ENCODE measurements at places on chromosomes 2 and 18.
A peak's percentile ranks its signal among the peaks of the same experiment; 100 is the strongest.

DNA sequence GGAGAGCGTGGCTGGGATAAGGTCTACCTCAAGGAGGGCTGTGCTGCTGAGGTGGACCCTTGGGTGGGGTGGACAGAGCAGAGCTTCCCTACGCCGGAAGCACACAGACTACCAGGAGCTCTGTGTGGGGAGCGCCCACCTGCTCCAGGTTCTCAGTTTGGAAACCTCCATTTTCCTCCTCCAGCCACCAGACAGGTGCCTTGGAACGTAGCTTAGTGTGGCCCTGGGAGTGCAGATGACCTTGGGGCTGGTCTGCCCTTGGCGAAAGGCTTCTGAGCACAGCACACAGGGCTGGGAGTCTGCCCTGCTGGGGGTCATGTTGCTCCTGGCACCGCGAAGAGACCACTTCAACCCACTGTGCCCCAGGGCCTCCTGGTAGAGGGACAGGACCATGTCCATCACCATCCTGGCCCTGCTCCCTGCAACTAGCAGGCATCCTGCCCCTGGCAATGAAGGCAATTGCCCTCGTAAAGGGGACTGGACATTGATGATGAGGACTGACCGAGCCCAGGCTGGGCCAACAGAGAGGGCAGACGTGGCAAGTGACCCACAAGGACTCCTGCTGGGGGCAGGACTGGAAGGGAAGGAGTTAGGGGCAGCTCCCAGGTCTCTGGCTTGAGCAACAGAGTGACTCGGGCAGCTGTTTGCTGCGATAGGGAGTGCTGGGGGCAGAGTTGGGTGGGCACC is 214.7 kb downstream of the CYP26B1 start:
- DNase-seq: no peak

- no peak for DNase-seq
Measured at GRCh38 chr2:234536178-234536965, 39.5 kb upstream of the ARL4C start.

DNA sequence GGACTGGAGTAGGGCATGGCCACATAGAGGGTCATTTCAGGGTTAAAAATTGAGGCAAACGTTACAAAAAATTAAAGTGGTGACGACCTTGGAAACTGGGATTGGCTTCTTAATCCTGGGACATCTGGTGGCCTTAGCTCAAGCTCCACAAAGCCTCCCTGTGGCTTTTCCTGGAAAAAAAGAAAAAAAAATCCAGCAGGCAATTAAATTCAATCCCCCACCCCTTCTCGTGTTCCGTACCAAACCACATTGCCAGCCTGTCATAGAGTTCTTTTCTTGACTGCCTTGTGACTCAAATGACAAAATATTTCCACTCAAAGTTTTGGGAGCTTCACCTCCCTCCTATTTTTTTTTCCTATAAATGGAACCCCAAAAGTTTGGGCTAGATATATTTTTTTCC is 195.6 kb downstream of the HRH4 start:
- DNase-seq: no peak

DNA sequence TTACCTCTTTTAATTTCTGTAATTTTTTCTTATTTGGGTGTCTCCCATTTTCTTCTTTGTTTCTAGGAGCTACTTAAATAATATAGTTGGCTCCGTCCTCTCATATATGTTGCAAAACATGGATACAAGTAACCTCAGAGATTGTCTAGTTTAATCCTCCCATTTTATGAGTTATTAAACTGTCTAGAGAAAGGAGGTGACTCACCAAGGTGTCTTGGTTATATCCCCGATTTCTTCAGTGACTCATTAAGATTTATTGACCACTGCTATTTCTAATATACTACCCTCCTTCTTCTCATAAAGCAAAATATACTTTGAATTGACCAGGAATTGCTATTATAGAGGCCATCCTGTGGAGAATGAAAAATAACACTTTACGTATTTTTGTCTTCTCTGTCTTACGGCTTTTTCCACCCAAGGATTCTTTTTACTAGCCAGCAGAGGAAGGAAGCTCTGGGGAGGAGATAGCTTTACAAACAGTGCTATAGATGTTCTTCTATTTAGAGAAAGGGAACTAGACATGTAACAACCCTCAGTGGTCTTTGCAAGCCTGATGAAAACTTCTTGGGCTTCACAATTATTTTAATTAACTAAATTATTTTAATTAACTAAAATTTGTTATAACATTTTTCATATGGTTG is 300.4 kb upstream of the TNP1 start:
- DNase-seq: no peak

GRCh38 chr2:137670111-137670510 is 294.2 kb upstream of the HNMT start:
- no peak for DNase-seq

GRCh38 chr2:176126929-176127773 is 2.4 kb upstream of the HOXD8 start:
- peak; percentile 73 for DNase-seq

GRCh38 chr2:234851451-234851850 is 100.4 kb upstream of the SH3BP4 start:
- no peak for DNase-seq

- DNase-seq: no peak
Measured at GRCh38 chr2:241067501-241068135, 34.5 kb downstream of the MTERF4 start.
